ENCODE measurements at places on chromosomes 6 and 20. TPM values are rescaled to one million over a fixed set of nuclear protein-coding genes. Genes with fewer than 3 reads are reported as not detected.

Gene NKX2-2
- total RNA-seq = not detected

Gene TAGAP
- 0.13 TPM for total RNA-seq

Gene ESR1
- total RNA-seq = 0.03 TPM

Gene SMPDL3A
- 1.8 TPM for total RNA-seq

Gene MEI4
- total RNA-seq = 0.05 TPM

Gene COL9A3
- total RNA-seq = 46.6 TPM

Gene LY6G6F
- total RNA-seq = not detected

Measured in Panc1 (cell line).